ENCODE measurements at places on chromosomes 11 and 22. TPM values are rescaled to one million over a fixed set of nuclear protein-coding genes. Genes with fewer than 3 reads are reported as not detected.

DNA sequence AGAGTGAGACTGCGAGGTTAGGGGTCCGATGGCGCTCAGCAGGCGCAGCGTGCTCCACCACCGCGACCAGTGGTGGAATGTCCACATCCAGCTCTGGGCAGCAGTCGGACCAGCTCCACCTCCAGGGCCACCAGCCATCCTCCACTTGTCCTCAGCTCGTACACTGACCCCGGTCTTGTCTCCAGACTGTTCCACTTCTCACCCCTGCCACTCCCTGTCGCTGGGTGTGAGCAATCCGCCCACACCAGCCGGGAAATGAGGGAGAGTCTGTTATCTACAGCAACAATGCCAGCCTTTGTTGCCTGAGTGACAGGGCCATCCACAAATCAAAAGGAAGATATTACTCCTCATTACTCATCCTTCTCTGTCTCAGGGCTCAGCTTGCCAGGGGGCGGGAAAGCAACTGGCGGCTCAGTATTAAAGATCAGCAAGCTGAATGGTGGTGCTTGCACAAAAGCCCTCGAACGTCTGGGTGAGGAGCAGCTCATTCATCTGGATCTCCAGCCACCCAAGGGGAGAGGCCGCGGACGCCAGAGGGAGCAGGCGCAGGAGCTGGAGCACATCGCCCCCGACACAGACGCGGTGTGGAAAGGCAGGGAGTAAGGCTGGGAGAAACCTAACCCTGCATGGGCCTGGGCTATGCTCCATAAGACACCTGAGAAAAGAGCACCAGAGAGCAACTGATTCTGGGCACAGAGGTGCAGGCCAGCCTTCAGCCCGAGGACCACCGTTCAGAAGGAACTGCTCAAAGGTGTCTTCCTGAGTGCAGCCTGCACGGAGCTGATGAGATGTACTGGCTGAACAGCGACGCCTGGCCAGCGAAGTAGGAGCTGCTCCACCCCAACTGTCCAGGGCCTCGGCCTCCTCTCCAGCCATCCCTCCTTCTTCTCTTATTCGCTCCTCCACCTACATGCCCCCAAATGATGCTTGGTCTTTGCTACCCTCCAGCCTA is 21.9 kb downstream of the IGSF9B start:
- DNase-seq = peak; percentile 80

DNA sequence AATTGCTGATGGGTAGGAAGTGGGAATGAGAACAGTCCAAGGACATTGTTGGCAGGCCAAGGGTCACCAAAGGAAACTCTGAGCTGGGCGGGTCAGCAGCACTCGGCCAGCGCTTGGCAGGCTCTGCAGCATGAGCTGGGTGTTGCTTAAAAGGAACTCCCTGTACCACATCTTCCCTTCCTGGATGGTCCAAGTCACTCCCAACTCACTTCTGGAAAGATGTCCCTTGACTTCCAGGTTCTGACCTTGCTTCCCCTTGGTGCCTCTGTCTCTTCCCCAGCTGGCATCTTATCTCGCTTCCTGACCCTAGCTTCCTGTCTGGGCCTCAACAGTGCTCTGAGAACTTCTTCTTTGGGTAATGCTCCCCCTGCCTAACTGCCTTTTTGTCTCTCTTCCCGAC is 24.8 kb upstream of the SWAP70 start:
- no peak for DNase-seq

- DNase-seq = peak; percentile 76
These were observed 131.0 kb downstream of the PLEKHA7 start for GRCh38 chr11:16883174-16883573.

GRCh38 chr22:21823740-21824444 is 43.6 kb downstream of the MAPK1 start:
- DNase-seq = no peak

- DNase-seq = no peak
These were observed 471.1 kb upstream of the KIRREL3 start for GRCh38 chr11:127471662-127472061.

DNA sequence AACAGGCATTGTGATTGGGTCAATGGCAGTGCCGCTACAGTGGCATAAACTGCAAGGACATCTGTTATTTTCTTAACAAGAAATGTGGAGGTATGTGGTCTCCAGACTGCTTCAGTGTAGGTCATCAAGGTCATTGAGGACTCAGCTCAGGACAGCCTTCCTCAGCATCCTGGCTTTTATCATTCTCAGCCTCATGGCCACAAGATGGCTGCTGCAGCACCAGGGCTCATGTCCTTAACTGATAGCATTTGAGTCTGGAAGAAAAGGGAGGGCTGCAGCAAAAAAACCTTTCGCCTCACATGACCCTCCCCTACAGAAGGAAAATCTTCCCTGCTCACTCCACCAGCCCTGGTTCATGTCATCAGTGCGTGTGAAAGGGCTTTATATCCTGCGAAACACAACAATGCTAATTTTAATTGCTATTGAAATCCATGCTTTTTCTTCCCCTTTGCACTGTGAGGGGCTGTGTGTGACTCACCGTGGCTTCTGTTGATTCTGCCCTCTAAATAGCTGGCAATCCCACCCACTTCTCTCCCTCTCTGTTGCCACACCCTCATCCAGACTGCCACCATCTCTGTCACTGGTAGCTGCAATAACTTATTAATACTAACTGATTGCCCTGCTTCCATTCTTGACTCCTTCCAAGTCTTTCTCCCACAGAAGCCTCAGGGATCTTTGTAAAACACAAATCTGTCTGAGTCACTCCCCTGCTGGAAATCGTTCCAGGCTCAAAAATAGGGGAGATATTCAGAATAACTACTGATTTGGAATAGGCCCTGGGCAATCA is 43.8 kb downstream of the CHRDL2 start:
- no peak for DNase-seq

GRCh38 chr11:9158898-9159391 is 67.5 kb upstream of the SCUBE2 start:
- no peak for DNase-seq

DNA sequence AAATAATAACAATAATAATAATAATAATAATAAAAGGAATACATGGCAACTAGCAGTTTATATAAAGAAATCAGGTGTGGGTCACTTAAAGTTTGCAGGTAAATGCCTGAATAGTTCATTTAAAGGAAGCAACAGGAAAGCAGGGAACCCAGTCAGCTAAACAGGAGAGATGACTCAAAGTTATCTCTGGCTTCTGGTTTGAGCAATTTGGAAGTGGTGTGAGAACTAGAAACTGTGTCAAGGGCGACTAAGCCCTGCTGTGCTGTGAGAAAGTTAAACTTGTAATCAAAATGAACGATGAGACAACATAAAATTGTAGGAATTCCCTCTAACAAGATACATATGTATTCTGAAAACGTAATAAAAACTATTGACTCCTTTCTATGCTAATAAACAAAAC is 35.5 kb downstream of the SLC22A9 start:
- DNase-seq = no peak

GRCh38 chr22:23240639-23241389 is 60.5 kb downstream of the BCR start:
- DNase-seq = peak; percentile 24

Gene CCDC73
- total RNA-seq = 0.07 TPM

Measured in Calu3 (cell line).